Esophagus squamous epithelium (tissue), 5 donors: ENCODE measurements at places on chromosomes 12 and 14. TPM values are rescaled to one million over a fixed set of nuclear protein-coding genes. Genes with fewer than 3 reads are reported as not detected.

The TAS2R9 gene
- total RNA-seq = not detected

The ACOT6 gene
- not detected for total RNA-seq

The ARF3 gene
- total RNA-seq = 76.2 TPM

The CCDC177 gene
- total RNA-seq = 0.22 TPM

The SEL1L gene
- total RNA-seq = 32.4 TPM

The GPR84 gene
- total RNA-seq = not detected

The SLC25A47 gene
- total RNA-seq = not detected

The TSPAN8 gene
- 3.4 TPM for total RNA-seq

The RNASE1 gene
- total RNA-seq = 108 TPM

The JPH4 gene
- 2.7 TPM for total RNA-seq
